Left kidney (tissue), 8 donors: ENCODE measurements at places on chromosomes 5 and 9.

DNA sequence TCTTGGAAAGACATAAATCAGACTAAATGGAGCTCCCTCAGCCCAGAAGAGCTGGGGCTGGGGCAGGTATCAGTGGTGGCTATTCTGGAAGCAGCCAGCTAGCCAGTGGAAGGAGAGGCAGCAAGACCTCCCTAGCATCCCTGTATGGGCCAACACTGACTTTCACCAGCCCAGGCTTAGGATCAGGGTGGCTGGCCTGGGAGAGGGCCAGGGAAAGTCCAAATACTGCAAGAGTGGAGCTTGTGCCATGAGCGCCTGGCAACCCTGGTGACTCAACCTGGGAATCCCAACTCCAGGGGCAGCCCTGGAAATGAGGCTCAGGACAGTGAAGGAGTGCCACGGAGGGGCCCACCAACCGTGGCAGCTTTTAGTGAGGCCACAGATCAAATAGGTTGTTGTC lies 7.6 kb upstream of the IRF1 start:
- DNase-seq = no peak

GRCh38 chr9:131277287-131277909 lies 1.1 kb upstream of the FAM78A start:
- no peak for DNase-seq

- peak; percentile 76 for DNase-seq
Measured at GRCh38 chr9:117782931-117783788, 79.0 kb downstream of the TLR4 start.

GRCh38 chr5:154861946-154862345 lies 3.5 kb downstream of the CNOT8 start:
- DNase-seq = no peak

GRCh38 chr5:149549461-149550267 lies 1.6 kb downstream of the CSNK1A1 start:
- DNase-seq = peak; percentile 38

DNA sequence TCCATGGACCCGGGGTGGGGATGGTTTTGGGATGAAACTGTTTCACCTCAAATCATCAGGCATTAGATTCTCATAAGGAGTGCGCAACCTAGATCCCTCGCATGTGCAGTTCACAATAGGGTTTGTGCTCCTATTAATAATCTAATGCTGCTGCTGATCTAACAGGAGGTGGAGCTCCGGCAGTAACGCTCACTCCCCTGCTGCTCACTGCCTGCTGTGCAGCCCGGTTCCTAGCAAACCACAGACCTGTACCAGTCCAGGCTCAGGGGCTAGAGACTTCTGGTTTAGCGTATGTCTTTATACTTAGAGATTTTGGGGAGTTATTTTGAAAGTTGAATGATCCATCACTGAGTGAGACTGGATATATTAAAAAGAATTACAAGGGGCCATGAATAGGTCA lies 50.2 kb downstream of the RICTOR start:
- no peak for DNase-seq

DNA sequence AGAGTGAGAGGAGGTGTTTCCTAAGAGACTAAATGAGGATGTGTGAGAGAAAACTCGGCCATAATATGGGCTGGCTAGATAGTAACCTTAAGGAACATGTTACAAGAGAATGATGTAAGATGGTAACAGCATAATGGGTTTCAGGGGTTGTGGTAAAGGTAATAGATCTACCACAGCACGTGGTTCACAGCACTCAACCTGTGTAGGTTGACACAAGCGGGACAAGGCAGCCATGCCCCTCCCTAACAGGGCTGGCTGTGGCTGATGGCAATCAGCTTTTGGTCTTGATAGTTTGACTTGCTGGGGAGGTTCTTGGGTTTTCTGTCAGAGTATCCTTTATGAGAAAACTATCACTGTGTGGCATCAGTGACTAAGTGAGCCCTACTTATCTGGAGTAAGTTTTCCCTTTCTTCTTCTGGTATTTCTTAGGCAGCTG lies 138.6 kb downstream of the TRIO start:
- no peak for DNase-seq

GRCh38 chr5:146208916-146209522 lies 5.6 kb downstream of the RBM27 start:
- no peak for DNase-seq

DNA sequence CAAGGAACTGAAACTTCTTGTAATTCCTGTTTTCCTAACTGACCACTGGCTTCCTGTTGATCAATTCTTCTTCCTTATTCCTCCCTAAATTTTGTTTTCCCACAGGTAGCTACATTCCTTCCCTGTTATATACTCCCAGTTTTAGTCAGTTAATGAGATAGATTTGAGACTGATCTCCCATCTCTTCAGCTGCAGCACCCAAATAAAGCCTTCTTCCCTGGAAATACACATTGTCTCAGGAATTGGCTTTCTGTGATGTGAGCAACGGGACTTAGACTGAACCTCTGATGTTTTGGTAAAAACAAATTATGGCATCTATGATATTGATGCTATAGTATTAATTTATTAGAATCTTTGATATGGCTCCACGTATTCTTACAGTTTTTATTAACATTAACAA lies 617.3 kb upstream of the ST8SIA4 start:
- DNase-seq = no peak

DNA sequence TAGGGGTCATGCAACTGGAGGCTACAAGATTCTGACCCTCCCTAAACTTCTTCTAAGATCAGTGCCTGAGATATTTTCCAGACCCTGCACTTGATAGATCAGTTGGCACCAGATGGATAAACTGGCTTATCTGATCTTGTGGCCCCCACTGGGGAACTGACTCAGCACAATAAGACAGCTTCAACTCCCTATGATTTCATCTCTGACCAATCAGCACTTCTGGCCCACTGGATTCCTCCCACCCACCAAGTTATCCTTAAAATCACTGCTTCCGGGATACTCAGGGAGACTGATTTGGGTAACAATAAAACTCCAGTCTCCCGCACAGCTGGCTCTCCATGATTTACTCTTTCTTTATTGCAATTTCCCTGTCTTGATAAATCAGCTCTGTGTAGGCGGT lies 2180.4 kb upstream of the WWC1 start:
- DNase-seq = no peak

GRCh38 chr9:124635285-124635684 lies 128.1 kb upstream of the NR5A1 start:
- no peak for DNase-seq

GRCh38 chr5:135476615-135477581 lies 24.7 kb upstream of the TIFAB start:
- DNase-seq = no peak

DNA sequence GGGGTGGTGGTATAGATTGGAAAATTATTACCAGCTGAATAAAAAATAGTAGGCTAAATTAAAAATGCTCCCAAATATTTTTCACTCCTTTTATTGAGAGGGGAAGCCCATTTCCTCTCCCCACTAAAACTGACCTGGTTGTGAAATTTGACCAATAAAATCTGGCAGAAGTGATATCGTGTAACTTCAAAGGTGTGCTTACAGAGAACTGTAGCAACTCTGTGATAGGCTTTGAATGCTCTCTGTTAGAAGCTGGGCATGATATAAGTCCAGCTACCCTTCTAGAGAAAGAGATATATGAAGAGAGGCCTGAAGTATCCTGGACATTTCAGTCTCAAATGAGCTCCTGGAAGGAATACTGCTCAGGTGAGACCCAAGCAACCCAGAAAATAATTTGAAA lies 10.2 kb upstream of the RFK start:
- DNase-seq = no peak

- DNase-seq = no peak
Measured at GRCh38 chr9:133517711-133518110, 7.0 kb downstream of the MYMK start.

DNA sequence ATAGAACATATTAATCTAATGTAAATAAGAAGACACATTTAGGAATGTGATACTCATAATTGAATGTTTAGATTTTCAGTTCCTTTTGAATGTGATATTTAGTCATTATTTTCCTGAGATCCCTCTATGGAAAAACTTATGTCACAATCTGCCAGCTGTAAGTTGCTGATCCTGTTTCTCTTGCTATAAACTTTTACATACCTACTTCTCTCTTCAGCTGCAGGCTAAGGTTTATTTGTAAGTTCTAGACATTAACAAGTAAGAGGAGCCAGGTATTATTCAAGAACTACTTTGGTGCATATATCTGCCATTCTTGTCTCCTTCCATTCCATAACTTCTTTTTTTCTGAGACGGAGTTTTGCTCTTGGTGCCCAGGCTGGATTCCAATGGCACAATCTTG lies 462.4 kb downstream of the PRR16 start:
- no peak for DNase-seq

DNA sequence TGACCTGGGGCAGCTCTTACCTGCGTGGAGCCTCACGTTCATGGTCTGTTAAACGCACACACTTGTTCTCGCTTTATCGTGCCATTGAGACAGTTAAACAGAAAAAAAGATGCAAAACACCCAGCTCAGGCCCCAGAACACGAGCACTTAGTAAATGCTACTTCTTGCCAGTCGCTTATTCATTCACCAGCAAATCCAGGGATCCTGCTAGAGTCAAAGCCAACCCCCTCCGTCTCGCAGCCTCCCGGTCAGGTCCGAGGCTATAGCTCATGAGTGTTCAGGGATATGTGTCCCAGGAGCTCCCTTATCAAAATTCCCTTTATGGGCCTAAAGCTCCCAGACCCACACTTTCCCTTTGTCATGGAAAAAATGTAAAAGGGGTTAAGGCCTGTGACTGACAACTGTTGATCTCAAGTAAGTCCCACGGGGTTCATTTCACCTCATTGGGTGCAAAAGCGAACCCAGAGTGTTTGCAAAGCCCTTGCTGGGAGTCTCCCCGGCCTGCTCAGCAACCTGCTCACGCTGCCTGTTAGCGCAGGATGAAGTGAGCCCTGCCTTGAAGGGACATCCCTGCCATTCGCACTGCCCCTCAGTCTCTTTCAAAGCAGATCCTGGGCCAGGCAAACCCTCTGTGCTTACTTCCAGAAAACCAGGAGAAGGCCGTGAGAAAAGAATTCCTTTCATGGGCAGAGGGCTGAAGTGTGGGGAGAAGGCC lies 40.7 kb downstream of the HRH2 start:
- no peak for DNase-seq

- no peak for DNase-seq
Measured at GRCh38 chr5:135511761-135512575, 23.8 kb downstream of the NEUROG1 start.

DNA sequence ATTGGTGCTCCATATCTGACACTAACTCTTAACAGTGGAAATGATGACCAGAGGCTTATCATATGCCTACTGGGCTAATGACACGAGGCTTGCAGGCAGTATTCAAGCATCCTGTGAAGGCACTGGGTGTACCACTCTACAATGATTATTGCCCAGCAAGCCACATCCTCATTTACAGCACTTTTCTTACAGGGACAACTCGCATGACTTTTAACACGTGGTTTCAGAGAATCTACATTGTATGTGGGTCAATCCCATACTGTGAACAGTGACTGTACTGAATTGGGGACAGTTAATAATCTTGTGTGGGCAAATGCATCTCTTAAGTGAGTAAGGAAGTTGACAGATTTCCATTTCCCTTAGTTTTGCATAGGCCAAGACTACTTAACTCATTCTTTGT lies 260.0 kb downstream of the TRPM3 start:
- no peak for DNase-seq

- no peak for DNase-seq
Measured at GRCh38 chr5:25489834-25490538, 845.2 kb upstream of the CDH10 start.

GRCh38 chr9:11549311-11549794 lies 936.6 kb upstream of the PTPRD start:
- DNase-seq = no peak

GRCh38 chr5:53063176-53063575 lies 46.4 kb downstream of the MOCS2 start:
- no peak for DNase-seq

- no peak for DNase-seq
Measured at GRCh38 chr9:2032234-2032633, 17.1 kb downstream of the SMARCA2 start.

- DNase-seq = no peak
Measured at GRCh38 chr5:137346281-137346680, 152.8 kb downstream of the SPOCK1 start.

DNA sequence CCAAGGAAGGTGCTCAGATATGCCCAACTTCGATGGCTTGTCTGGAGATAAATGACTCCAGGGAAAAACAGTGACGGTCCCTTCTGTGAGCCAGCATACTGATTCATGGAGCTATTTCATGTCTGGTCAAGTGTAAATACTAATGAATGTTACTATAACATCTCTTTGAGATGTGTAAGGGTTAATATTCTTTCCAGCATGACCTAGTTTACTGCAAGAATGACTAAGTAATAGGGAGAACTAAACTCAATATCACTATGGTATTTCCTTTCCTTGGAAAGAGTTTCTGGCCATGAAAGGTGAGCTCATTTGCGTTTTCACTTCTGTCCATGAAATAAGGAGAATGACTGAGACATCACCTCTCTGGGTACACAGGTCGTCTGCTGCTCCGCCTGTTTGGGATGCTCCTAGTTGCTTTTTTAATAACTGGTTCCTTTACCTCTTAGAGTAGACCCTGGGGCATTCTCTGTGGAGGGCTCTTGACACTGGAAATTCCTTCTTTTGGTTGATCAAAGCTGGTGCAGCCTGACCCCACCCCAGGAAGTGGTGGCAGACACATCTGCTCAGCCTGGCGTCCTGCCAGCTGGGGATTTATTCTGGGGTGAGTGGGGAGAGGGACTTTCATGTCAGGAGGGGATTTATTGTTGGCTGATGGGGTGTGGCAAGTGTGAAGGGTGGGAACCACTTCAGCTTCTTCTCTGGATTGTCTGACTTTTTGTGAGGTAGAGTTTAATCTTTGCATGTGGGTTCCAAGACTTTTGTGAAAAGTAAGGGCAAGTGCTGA lies 250.0 kb upstream of the MPDZ start:
- no peak for DNase-seq

DNA sequence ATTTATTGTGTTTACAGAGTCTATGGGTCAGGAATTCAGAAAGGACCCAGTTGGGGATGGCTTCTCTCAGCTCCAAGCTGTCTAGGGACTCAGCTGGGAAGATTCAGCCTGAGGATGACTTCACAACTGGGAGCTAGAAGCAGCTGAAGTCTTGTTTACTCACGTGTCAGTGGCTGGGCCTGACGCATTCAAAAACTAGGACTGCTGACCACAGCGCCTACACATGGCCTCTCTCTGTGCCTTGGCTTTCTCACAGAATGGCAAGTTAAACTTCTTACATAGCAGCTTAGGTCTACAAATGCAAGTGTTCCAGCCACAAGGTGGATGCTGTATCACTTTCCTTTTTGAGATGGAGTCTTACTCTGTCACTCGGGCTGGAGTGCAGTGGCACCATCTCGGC lies 16.3 kb upstream of the PPP2CA start:
- no peak for DNase-seq

- DNase-seq = no peak
Measured at GRCh38 chr9:129428864-129429577, 191.9 kb downstream of the C9orf50 start.

DNA sequence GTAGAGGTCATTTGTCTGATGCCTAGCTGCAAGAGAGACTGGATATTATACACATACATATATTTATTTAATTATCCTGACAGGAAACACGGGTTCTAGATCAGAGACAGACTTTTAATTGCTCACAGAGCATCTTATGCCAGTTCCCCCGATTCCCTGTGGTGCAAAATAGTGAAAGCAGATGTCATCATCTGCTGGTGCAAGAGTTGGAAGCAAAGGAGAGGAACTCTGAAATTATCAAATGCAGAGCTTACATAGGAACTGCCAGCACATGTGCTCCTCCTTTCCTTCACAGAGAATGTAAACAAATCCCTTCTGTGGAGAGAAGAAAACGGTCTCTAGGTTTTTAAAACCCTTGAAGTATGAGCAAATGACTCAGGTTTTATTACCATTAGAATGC lies 69.3 kb downstream of the DTWD2 start:
- no peak for DNase-seq
